Ammon's horn (tissue), 1 donor: ENCODE measurements at places on chromosomes 13 and 19.

GRCh38 chr19:38250821-38251563, 5.2 kb downstream of the PPP1R14A start:
- DNase-seq = peak; percentile 87

GRCh38 chr19:2552859-2553258, 76.9 kb downstream of the GADD45B start:
- DNase-seq = peak; percentile 44

DNA sequence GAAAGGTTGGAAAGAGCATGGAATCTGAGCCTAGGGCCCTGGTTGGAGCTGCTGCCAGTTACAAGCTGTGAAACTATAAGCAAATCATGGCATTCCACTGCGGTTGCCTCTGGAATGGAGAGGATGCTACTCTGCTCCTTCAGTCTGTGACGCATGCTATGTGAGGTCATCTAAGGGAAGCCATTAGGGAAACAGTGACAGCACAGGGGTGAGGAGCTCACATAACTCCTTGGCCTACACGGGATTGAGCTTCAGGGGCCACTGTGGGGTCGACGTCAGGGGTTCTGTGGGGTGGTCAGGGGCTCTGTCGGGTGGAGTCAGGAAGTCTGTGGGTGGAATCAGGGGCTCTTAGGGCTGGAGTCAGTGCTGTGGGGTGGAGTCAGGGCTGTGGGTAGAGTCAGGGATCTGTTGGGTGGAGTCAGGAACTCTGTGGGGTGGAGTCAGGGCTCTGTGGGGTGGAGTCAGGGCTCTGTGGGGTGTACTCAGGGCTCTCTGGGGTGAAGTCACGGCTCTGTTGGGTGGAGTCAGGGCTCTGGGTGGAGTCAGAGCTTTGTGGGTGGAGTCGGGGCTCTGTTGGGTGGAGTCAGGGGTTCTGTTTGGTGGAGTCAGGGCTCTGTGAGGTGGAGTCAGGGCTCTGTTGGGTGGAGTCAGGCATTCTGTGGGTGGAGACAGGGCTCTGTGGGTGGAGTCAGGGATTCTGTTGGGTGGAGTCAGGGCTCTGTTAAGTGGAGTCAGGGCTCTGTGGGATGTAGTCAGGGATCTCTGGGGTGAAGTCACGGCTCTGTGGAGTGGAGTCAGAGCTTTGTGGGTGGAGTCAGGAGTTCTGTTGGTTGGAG, 35.8 kb upstream of the MEDAG start:
- no peak for DNase-seq

DNA sequence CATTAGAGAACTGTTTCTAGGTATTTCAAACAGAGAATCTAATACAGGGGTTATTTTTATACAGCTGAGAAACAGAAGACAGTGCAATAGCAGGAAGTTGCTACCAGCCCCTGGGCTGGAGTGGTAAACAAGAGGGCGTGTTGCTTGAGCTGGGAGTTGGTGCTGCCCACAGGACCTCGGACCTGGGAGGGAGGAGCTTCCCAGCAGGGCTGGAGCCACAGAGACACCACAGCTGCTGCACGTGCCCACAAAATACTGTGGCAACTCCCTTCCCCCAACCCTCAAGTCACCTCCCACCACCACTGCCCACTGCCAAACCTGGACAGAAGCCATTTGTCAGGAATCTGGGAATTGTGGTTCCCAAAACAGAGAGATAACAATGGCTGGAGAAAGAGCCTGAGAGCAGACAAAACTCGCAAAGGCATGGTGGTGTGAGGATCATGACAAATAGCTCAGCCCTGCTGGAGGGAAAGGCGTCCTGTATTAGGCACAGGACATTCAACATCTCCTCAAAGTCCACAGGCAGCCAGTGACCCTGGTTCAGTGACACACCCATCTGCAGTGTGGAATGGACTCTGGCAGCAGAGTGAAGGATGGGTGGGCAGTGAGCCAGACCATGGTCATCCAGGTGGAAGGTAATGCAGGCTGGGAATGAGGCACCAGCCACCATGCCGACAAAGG, 57.2 kb downstream of the SPATA13 start:
- DNase-seq = peak; percentile 54

GRCh38 chr13:113729187-113730019, 29.6 kb upstream of the TMEM255B start:
- DNase-seq = no peak

GRCh38 chr19:40594255-40594654, 6.9 kb upstream of the LTBP4 start:
- DNase-seq = no peak

GRCh38 chr13:37148501-37148900, 43.0 kb upstream of the CSNK1A1L start:
- no peak for DNase-seq

DNA sequence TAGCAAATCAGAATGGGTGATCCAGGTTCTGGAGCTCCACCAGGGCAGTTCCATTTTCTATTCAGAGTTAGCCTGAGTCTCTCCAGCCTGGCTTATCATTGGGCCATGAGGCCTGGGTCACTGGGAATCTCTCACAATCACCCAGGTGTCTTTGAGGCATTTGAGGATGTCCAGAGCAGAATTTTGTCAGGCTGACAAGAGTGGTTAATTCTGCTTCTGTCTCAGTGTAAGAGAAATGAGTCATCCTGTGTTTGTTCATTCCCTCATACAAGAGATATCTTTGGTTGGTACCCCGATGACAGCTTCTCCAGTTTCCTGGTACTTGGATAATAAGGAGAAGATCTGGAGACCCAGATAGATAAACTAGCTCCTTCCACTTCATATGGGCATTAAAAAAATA, 10.4 kb downstream of the ZNF93 start:
- no peak for DNase-seq

DNA sequence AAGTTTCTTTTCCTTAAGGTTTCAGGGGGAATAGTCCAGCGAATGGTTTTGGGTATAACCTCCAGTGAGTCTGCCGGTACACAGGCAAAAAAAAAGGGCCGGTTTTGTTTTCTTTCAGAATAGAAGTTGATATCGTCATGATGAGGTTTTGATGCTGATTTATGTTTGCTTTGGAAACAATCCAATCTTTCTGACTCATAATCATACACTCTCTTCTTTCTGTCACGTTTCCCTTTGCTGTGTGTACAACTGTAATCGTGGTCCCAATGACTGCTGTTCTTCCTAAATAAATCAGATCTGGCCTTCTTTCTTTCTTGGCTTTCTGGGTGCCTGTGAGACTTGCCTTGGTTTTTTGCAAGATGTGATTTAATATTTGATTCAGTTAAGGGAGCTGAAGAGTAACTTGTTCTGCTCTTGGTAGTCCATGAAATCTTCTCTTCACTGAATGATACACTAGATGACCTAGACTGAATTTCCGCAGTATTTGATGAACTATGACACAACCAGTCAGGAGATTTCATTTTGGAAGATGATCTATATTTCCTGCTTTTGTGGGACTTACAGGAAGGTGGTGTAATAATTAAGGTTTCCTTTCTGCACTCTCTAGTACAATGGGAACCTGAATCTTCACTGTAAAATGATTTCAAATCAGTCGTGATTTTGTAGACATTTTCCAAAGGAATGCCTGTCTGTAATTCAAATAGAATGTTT, 34.9 kb upstream of the METTL21C start:
- no peak for DNase-seq

DNA sequence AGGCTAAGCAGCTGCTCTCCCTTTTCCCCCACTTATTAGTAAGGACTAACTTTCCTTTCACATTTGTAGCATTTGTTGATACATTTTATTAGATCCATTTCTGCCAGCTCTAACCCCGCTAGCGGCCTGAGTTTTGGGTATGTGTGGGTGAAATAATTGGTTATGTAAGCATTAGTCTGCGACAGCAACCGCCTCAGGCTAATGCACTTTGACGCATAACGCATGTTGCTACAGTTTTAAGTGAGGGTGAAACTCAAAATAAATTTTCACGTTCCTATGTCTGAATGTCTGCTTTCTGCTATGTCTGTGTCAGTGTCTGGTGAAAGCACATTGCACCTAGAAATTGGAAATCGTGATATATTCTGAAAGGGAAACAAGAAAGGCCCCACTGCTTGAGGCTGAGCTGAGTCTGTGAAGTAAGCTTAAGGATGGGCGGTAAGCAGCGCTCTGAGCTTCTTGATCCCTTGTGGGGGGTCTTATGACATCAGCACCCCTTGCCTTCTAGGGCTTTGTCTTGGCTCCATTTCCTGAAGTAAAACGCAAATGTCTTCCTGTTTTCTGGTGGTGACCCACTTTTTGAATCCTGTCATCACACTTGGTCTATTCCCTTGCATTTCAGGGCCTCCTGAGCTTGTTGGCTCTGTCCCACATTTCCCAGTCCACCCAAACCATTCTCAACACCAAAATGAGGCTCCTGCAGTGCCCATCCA, 648.3 kb upstream of the ARGLU1 start:
- no peak for DNase-seq

DNA sequence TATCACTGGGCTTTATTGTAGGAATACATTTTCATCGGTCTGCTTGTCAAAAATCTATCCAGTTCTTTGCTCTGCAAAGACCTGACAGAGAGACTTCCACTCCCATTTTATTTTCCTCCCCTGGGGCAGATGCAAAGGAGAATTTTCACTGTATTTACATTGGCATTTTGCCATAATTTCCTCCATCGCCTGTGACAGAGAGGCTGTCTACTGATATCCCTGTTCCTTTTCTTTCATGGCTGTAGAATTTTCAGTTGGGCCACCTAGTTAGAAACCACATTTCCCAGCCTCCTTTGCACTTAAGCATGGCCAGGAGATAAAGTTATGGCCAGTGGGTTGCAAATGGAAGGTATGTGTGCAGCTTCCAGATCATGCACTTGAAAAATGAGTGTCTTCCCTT, 89.3 kb downstream of the NUFIP1 start:
- DNase-seq = no peak

GRCh38 chr19:18291590-18292461, 10.4 kb upstream of the JUND start:
- peak; percentile 82 for DNase-seq

- DNase-seq = no peak
These were observed 4.1 kb downstream of the CCDC70 start for GRCh38 chr13:51865838-51866237.

GRCh38 chr19:30253581-30253996, 118.6 kb upstream of the ZNF536 start:
- DNase-seq = no peak

DNA sequence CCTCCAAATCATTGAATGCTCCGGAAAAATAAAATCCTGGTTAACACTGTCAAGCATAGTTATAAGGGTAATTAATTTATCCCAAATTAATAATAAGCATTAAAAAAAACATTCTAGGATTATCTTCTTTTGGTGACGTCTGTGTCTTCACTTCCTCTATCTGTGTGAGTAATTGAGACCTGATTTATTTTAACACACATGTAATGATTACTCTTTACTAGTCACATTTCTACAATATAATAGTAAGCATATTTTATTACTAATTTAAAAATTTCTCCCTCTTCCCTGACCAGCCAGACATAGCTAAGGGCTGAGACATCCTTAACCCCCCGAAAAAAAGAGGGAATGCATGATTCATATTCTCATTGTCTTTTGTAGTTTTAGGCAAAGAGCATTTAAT, 2.3 kb downstream of the FNDC3A start:
- DNase-seq = no peak

GRCh38 chr13:53142306-53142705, 113.7 kb downstream of the OLFM4 start:
- DNase-seq = no peak

DNA sequence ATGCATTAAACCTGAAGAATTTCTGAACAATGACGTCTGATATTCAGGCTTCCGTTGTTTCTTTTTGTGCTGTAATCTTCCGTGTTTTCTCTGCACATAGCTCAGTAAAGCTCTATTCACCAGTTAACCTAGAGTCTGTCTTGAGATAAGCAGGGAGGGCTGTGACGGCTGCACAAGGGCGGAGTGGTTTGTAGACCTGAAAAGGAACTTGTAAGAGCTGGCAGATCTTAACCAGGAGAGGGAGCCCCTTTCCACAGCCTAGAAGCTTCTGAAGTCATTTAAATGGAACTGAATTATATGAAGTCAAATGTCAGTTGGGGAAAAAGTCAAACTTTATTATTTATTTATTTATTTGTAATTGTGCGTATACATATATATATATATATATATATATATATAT, 27.5 kb downstream of the DPRX start:
- DNase-seq = peak; percentile 59

DNA sequence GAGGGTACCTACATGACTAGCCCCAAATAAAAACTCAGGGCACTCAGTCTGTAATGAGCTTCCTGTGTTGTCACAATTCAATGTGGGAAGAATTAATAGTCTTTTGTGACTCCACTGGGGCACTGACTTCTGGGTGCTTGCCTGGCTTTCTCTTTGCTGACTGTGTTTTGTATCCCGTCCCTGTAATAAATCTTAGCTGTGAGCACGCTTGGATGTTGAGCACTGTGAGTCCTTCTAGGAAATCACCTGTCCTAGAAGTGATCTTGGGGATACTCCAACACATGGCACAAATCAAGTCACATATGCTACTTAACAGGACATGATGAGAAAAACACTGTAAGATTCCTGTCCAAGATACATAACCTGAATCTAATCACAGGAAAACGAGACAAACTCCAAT, 83.0 kb downstream of the USP12 start:
- DNase-seq = no peak

DNA sequence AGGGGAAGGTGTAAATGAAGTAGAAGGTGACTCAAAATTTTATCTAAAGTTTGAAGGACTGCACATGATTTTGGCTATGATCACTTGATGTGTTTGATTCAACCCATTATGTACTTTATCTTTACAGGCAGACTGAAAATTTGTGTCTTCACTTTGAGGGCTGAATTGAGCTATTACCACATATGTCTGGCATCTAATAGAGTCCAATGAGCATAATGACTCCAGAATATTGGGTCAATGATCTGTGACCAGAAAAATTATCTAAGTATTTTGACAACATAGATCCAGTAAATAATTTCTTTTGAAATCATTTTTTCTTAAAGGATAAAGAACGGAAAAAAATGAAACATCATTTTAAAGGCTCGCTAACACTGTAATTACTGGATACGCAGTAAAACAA, 2810.0 kb downstream of the PCDH9 start:
- no peak for DNase-seq

GRCh38 chr19:57171551-57172081, 4.3 kb upstream of the DUXA start:
- DNase-seq = peak; percentile 49

- no peak for DNase-seq
These were observed 531.4 kb upstream of the NBEA start for GRCh38 chr13:34410678-34411077.

- no peak for DNase-seq
These were observed 22.0 kb downstream of the NDFIP2 start for GRCh38 chr13:79502859-79503468.

DNA sequence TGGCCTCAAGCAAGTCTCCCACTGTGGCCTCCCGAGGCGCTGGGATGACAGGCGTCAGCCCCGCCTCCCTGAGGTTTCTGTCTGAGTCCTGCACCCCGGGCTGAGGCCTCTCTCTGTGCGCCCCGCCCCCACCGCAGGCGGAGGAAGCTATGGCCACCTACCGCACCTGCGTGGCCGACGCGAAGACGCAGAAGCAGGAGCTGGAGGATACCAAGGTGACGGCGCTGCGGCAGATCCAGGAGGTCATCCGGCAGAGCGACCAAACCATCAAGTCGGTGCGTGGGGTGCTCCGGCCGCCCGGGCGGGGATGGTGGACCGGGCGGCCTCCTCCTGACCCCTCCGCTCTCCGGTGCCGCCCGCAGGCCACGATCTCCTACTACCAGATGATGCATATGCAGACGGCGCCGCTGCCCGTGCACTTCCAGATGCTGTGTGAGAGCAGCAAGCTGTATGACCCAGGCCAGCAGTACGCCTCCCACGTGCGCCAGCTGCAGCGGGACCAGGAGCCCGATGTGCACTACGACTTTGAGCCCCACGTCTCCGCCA, 12.7 kb downstream of the ARHGAP45 start:
- DNase-seq = no peak

GRCh38 chr13:49084961-49085360, 109.2 kb downstream of the FNDC3A start:
- DNase-seq = no peak
